ENCODE measurements at places on chromosomes 2 and 18.

DNA sequence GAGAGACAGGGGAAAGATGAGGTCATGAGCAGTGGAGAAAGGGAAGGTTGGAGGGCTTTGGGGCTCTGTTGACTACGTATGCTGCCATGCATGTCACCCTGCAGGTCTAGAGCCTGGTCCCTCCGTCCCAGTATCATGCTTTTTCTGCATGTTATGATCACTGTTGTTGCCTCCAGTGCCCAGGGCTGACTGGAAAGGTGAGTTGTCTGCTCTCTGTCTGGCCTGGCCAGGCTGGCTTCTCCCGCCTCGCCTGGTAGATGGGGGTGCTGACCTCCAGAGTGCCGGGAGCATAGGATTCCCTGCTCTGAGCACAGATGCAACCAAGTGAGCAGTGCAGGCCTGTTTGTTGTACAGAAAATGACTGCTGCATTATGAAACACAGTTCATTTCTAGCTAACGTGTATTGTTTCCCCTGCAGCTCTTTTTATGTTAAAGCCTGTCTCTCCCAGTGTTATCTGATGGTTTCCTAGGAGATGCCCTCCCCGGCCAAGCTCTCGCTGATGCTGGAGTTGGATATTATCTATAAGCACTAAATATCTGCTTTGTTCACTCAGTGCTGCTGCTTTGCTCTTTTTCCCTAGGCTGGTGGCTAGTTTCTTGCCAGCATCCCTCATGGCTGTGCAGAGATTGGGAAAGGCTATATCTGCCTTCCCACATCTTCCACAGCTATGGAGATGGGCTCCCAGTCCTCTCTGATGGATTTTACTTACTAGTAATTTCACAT lies 158.2 kb downstream of the TDRD15 start:
- DNase-seq, result no peak

DNA sequence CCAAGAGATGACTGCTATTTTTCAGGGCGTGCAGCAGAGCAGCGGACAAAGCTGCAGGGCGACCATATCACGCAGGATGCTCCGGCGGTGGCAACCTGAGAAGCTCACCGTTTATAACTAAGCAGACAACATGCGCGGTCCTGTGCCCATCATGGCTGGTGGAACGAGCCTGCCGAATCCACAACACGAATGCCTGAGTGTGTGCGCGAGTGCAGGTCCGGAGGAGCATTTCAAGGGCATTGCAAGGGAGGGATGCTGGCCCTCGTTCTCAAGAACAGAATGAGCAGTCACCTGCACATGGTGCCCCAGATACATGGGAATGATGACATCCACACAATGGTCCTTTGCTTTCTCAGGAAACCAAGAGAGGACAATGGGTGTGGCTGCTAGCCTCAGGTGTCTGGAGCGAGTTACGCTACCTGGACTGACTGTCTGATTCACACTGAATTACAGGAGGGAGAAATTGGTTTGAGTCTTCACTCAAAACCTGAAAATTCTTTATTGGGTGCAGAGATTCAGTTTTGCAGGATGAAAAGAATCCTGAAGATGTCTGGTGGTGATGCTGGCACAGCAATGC lies 39.8 kb downstream of the TBC1D8 start:
- DNase-seq, result no peak

GRCh38 chr2:44200759-44201158 lies 32.1 kb downstream of the PPM1B start:
- no peak for DNase-seq

DNA sequence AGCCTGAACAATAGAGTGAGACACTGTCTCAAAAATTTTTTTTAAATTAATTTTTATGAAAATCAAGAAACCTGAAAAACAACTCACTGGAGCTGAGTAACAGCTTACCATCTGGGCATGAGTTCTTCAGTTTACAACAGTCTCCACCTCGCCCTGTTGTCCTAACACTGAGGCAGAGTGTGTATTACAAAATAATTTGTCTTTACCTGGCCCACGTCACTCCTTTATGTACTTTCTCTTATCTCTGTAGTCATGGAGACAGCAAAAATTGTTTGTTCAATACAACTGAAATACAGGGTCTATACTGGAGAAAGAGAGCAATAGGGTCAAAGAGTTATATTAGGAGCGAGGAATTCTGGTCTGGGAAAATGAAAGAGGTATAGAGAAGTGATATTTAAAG lies 48.1 kb downstream of the CYTIP start:
- no peak for DNase-seq

- no peak for DNase-seq
Observed at GRCh38 chr2:122414902-122415301, 659.5 kb downstream of the TSN start.

- DNase-seq, result no peak
Observed at GRCh38 chr2:155645791-155646190, 686.7 kb downstream of the NR4A2 start.
